ENCODE measurements at places on chromosomes 6 and 20. TPM values are rescaled to one million over a fixed set of nuclear protein-coding genes. Genes with fewer than 3 reads are reported as not detected.

DNA sequence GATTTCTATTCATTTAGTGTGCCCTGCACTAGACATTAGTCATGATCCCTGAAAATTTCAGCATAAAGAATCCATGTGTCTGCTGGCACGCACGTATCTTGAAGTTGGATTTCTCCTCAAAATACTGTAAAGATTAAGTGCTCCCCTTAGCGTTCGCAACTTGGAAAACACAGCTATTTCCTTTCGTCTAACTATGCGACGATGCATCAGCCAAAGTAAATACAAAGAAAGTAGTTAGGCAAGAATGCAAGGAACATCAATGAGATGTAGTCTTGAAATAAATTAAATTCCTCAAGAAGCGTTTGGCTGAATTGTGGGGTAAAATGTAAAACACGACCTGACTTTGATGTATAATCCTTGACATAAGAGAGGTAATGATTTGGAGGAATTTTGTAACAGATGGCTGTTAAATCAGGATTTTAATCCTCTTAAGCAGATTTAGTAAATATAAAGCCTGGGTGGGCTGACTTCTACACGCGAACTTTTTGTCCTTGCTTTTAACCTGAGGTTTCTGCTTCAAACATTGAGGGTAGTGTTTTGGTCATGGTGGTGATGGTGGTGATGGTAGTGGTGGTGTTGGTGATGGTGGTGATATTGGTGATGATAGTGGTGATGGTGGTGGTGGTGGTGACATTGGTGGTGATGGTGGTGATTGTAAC lies 88.2 kb downstream of the FOXF2 start:
- DNase-seq = no peak

DLK2 gene
- total RNA-seq = 3.4 TPM

- peak; percentile 95 for DNase-seq
These were observed at the start of gene NAA20 for GRCh38 chr20:20017001-20017843. Gene NAA20, plus strand, starts transcription at chr20:20017362. Its CDS starts 35 bp downstream, at chr20:20017397.

GRCh38 chr6:106450653-106451052 lies 90.1 kb downstream of the CRYBG1 start:
- no peak for DNase-seq

GRCh38 chr6:167565388-167565787 lies 240.5 kb downstream of the TTLL2 start:
- DNase-seq = no peak

GRCh38 chr6:152575621-152576150 lies 61.5 kb downstream of the SYNE1 start:
- DNase-seq = no peak

DNA sequence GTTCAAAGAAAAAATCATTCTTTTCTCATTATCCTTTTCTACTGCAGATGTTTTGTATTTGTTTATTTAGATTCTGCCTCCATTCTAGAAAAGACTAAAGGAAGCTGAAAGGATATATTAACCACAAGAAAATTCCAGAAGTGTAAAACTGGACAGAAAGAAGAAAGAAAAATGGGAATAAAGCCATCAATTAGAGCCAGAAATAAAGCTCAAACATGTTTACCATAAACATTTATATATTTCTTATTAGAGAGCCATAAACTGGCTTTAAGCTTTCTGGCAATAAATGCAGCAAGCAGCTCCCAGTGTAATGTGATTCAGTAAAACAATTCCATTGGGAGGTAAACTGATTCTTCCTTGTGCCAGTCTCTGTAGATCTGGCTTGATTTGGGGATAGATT lies 244.1 kb downstream of the PTPRK start:
- no peak for DNase-seq

GRCh38 chr6:169589699-169590257 lies 112.1 kb downstream of the WDR27 start:
- DNase-seq = peak; percentile 81

DNA sequence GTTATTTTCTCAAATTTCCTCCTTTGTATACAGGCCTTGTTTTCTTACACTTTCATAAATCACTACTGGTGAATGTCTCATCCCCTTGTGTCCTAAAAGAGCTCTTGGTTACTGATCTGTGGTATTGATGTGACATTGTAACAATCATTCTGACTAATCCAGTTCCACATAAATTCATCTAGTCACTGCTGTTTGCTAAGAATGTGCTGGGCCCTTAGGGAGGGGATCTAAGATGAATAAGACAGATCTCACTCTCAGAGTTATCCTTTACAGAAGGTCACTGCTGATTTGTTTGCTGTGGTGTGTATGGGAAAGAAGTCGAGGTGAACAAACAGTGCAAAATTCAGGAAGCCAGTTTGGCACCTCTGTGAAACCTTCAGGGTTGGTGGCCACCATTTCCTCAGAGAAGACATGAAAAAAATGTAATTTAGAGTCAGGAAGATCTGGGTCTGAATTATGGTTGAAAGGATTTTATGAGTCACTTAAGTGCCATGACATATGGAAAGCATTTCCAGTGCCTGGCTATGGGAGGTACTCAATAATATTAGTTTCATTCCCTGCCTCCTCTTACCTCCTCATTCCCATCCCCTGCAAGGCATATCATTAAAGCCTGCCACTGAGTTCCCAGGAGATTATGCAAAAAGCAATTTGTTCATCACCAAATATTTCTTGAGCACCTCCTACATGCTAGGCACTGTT lies 121.8 kb downstream of the COL9A1 start:
- DNase-seq = no peak

MLIP gene
- not detected for total RNA-seq
